ENCODE measurements at places on chromosomes 6 and 20. TPM values are rescaled to one million over a fixed set of nuclear protein-coding genes. Genes with fewer than 3 reads are reported as not detected.

TREML1 gene
- total RNA-seq = not detected

BMP2 gene
- 5.3 TPM for total RNA-seq

MOCS3 gene
- total RNA-seq = 10.3 TPM

BCKDHB gene
- total RNA-seq = 19.8 TPM

BTNL2 gene
- total RNA-seq = not detected

CFB gene
- total RNA-seq = 0.62 TPM

SLC32A1 gene
- 6.4 TPM for total RNA-seq

ADGB gene
- total RNA-seq = 0.94 TPM

KHDC1L gene
- 0.78 TPM for total RNA-seq

SNX5 gene
- total RNA-seq = 60.4 TPM

FRS3 gene
- 6.7 TPM for total RNA-seq

ERVFRD-1 gene
- not detected for total RNA-seq

MATN4 gene
- not detected for total RNA-seq

BPIFB2 gene
- 0.31 TPM for total RNA-seq

ZNF334 gene
- total RNA-seq = 13.6 TPM

SLC44A4 gene
- not detected for total RNA-seq

RBPJL gene
- not detected for total RNA-seq

SEL1L2 gene
- 0.62 TPM for total RNA-seq

EYA4 gene
- total RNA-seq = 0.47 TPM

COL21A1 gene
- total RNA-seq = 1.9 TPM

CNKSR3 gene
- 3.0 TPM for total RNA-seq

MDFI gene
- 11.7 TPM for total RNA-seq

LRRN4 gene
- total RNA-seq = not detected

KCNQ5 gene
- total RNA-seq = 12.9 TPM

WFDC10B gene
- total RNA-seq = not detected

SPDEF gene
- not detected for total RNA-seq

TGM2 gene
- 3.7 TPM for total RNA-seq

CST3 gene
- total RNA-seq = 104 TPM

FAM184A gene
- 37.3 TPM for total RNA-seq

IPCEF1 gene
- 29.5 TPM for total RNA-seq

TTLL9 gene
- 1.7 TPM for total RNA-seq

CCN6 gene
- not detected for total RNA-seq

ANGPT4 gene
- not detected for total RNA-seq

Measured in occipital lobe (tissue), 3 donors.